ENCODE measurements at places on chromosomes 11 and 22. TPM values are rescaled to one million over a fixed set of nuclear protein-coding genes. Genes with fewer than 3 reads are reported as not detected.

Gene TSSK2
- not detected for total RNA-seq

Gene OR8D4
- not detected for total RNA-seq

DNA sequence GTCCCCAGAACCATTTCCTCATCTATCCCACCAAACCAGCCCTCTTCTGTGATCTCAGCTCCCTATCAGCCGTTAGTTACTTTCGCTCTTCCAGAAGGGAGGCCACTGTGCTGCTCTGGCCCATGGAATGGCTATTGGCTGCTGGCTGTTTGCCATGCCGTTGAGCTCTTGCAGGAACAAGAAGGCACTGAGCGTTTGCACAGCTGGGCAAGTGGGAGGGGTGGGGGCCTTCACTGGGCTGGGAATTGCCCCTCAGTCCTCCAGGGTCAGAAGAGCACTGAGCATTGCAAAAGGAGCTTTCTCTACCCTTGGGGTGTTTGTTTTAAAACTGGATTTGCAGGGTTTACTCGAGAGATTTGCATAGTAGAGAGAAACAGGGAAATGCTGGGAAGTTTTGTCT is 129.0 kb upstream of the PARVA start:
- DNase-seq = no peak

Gene ANO5
- total RNA-seq = not detected

GRCh38 chr11:16361108-16361865 is 4.9 kb upstream of the SOX6 start:
- no peak for DNase-seq

Gene OR8B3
- total RNA-seq = not detected

Gene OR10A2
- not detected for total RNA-seq

DNA sequence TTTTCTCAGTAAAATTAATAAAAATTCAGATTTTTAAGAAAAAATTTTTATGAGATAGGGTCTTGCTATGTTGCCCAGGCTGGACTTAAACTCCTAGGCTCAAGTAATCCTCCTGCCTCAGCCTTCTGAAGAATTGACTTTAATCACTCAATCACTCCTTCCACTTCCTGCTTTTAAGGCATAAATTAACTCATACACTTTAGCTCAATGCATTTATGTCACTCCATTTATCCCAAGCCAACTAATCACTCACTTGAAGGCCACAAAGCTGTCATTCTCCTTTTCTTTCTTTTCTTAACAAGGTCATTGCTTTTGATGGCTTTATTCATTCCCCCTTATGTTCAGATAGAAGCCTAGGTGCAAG is 877 bp downstream of the ALG9 start:
- DNase-seq = no peak

- no peak for DNase-seq
Measured at GRCh38 chr11:117444711-117445658, 117.3 kb downstream of the CEP164 start.

DNA sequence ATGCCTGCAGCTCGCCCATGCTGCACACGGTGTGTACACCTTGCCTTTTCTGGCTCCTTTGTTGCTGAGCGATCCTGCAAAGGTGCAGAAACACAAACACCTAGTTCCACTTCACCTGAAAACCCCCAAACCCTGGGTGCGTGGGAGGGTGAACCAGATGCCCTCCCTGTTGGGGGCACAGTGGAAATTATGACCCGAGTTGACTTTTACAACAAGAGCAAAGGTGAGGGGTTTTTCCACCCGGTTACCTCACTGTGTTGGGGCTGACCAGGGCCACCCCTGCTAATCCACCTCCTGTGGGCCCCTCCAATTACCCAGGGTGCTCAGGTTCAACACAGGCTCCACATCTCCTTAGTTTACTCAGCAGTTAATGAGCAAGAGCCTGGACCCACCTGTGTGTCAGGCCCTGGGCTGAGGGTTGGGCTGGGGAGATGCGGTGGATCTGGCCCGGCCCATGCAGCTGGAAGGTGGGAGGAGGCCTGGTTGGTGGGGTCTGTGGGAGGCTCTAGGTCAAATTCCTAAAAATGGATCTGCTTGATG is 42.1 kb downstream of the LRRC32 start:
- DNase-seq = no peak

Data from HFFc6 (cell line).